Activated T-helper 17 cell treated with anti-CD3 and anti-CD28 coated beads, Interleukin-2, amount 50 U/mL, for 72 hours (primary cell): ENCODE measurements at places on chromosomes 5 and 9. TPM values are rescaled to one million over a fixed set of nuclear protein-coding genes. Genes with fewer than 3 reads are reported as not detected.

ADAMTSL2 gene
- not detected for total RNA-seq

MEF2C gene
- not detected for total RNA-seq

TNC gene
- total RNA-seq, result not detected

DNA sequence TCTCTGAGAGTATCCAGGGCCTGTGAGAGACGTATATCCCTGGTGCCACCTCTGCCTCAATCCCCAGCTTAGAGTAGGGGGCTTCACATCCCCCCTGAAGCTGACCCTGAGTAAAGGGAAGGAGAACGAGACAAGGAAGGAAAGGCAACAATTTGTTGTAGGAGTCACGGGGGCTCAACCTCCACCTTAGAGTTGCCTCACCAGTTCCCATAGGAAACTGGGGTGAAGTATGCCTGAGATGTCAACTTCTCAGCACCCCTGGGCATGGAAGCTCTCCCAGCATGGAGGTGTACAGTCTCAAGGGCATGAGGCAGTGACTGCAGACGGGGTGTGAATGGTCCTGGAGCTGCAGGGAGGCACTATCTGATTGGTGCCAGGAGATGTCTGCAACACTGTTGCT lies 53.6 kb downstream of the S1PR3 start:
- no peak for ATAC-seq
- H3K27me3 ChIP-seq, result peaks cover 20% of the 10 kb centered on the region
- H3K4me3 ChIP-seq, result no peak overlapping the region
- H3K36me3 ChIP-seq, result no peaks in the 10 kb centered on the region
- no peak overlapping the region for H3K27ac ChIP-seq
- H3K4me1 ChIP-seq, result no peaks in the 10 kb centered on the region

DNA sequence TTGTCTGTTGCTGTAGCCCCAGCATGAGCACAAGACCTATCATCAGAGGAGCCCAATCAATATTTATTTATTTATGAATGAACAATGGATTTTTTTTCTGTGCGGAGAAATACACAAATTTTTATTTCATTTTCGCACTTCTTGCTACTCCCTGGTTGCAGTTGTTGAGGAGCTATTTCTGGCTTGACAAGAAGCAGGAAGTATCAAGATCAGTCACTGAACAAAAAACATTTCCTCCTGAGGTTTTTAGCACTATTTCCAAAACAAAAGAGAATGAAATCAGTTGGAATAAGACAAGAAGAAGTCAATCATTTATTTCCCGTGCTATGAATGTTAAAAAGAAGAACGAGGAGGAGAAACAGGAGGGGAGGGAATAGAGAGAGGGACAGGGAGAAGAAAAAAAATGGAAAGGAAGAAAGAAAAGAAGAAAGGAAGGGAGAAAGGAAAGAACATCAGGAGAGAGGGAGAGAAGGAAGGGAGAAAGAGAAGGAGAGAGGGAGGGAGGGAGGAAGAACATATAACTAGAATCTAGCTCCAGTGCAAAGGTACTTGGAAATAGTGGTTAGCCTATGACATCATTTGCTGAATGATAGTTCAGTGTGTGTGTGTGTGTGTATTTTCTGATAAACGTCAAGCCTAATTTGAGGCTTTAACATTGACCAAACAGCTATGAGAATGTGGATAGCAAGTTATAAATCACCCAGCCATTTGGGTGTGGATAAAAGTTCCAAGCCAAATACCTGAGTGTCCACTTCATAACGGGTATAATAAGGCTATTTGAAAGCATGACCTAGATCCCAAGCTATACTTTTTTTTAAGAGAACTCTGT lies 586.0 kb downstream of the EBF1 start:
- ATAC-seq, result no peak
- H3K27me3 ChIP-seq, result peaks cover 6% of the 10 kb centered on the region
- H3K4me3 ChIP-seq, result no peak overlapping the region
- H3K27ac ChIP-seq, result no peak overlapping the region
- H3K36me3 ChIP-seq, result no peaks in the 10 kb centered on the region
- H3K4me1 ChIP-seq, result peaks cover 5% of the 10 kb centered on the region

- no peak overlapping the region for H3K27ac ChIP-seq
- H3K4me3 ChIP-seq, result no peak overlapping the region
- no peak for ATAC-seq
- H3K36me3 ChIP-seq, result peaks cover 50% of the 10 kb centered on the region
- H3K4me1 ChIP-seq, result peaks cover 5% of the 10 kb centered on the region
These were observed 4.2 kb upstream of the FGF18 start for GRCh38 chr5:171415115-171415730.
